ENCODE measurements at places on chromosomes 2 and 18.

GRCh38 chr2:212327171-212327809, 211.3 kb downstream of the ERBB4 start:
- H3K36me3 ChIP-seq, result no peaks in the 10 kb centered on the region
- no peak overlapping the region for H3K4me3 ChIP-seq
- H3K4me1 ChIP-seq, result peaks cover 6% of the 10 kb centered on the region
- no peak overlapping the region for H3K27ac ChIP-seq
- no peak for DNase-seq
- H3K27me3 ChIP-seq, result no peaks in the 10 kb centered on the region

- no peaks in the 10 kb centered on the region for H3K27me3 ChIP-seq
- peaks cover 5% of the 10 kb centered on the region for H3K36me3 ChIP-seq
- peaks cover 29% of the 10 kb centered on the region for H3K4me1 ChIP-seq
- no peak overlapping the region for H3K4me3 ChIP-seq
Measured at GRCh38 chr18:24026457-24026856, 11.9 kb downstream of the TTC39C start.

DNA sequence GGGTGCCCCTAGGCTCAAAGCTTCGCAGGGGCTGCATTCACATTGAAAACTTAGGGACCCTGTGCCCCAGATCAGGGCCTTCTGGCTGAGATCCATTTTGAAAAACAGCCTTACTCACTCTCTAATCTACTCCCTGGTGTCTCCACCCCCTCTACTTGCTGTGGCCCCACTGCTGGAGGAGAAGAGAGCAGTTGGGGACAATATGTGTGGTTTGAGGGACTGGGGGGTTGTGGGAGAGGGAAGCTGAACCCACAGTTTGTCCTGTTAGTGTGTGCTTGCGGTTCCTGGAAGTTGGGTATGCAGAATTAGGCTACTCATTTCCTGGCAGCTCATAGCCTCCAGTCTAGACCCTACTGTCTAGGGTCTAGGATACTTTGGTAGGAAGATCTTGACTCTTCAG, 211.4 kb downstream of the PRKCE start:
- no peak overlapping the region for H3K4me3 ChIP-seq
- H3K4me1 ChIP-seq, result peaks cover 21% of the 10 kb centered on the region
- no peaks in the 10 kb centered on the region for H3K27me3 ChIP-seq
- no peak overlapping the region for H3K27ac ChIP-seq
- no peaks in the 10 kb centered on the region for H3K36me3 ChIP-seq

- peak overlapping the region; percentile 46 for H3K27ac ChIP-seq
- peaks cover 64% of the 10 kb centered on the region for H3K4me1 ChIP-seq
- no peak for DNase-seq
- H3K4me3 ChIP-seq, result no peak overlapping the region
- peaks cover 64% of the 10 kb centered on the region for H3K36me3 ChIP-seq
Measured at GRCh38 chr2:12725233-12726187, 8.8 kb downstream of the TRIB2 start.

- peaks cover 34% of the 10 kb centered on the region for H3K27me3 ChIP-seq
- DNase-seq, result no peak
- H3K4me3 ChIP-seq, result no peak overlapping the region
- no peaks in the 10 kb centered on the region for H3K36me3 ChIP-seq
- no peaks in the 10 kb centered on the region for H3K4me1 ChIP-seq
Measured at GRCh38 chr2:55986700-55987440, 63.3 kb upstream of the EFEMP1 start.

GRCh38 chr2:72040629-72041571, 106.8 kb downstream of the CYP26B1 start:
- DNase-seq, result no peak
- H3K4me3 ChIP-seq, result no peak overlapping the region
- peaks cover 7% of the 10 kb centered on the region for H3K27me3 ChIP-seq
- no peaks in the 10 kb centered on the region for H3K4me1 ChIP-seq
- H3K27ac ChIP-seq, result no peak overlapping the region
- no peaks in the 10 kb centered on the region for H3K36me3 ChIP-seq

DNA sequence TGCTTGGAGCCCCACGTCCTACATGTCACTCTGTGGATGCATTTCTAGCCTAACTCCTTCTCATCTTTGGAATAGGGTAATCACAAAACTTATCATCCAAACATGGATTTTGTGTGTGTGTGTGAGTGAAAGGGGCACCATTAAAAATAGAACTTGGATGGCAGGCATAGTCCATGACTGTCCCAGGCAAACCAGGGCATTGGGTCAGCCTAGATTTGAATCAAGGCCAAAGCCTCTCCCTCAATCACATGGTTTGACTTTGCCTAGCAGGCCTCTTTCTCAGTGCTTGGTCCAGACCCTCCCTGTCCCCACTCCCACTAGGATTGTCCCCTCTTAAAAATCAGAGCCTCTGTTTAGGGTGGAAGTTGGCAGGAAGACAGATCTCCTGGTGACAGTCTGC, 67.4 kb upstream of the BCL2L11 start:
- peaks cover 23% of the 10 kb centered on the region for H3K4me1 ChIP-seq
- no peak overlapping the region for H3K27ac ChIP-seq
- no peak overlapping the region for H3K4me3 ChIP-seq
- DNase-seq, result no peak
- H3K27me3 ChIP-seq, result peaks cover 21% of the 10 kb centered on the region

- no peak for DNase-seq
- H3K27me3 ChIP-seq, result peaks cover 92% of the 10 kb centered on the region
- H3K27ac ChIP-seq, result no peak overlapping the region
- no peaks in the 10 kb centered on the region for H3K36me3 ChIP-seq
Measured at GRCh38 chr2:118849226-118850167, 2.0 kb upstream of the EN1 start.

DNA sequence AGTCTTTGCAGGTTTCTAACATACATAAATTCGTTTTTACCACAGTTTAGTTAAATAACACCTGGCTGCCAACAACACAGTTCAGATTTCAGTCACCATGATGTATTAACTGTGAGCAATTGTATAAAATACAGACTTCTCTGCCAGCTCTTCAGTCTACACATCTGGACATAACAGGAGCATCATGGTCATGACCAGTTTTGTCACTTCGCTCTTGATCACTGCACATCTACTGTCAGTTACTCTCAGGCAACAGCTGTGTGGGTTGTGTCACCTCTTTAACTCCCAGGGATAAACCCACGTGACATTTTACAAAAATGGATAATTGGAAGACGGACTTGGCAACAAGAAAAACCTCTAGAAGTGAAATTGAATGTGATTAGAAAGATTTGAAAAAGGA, 30.3 kb downstream of the CD8A start:
- no peak overlapping the region for H3K27ac ChIP-seq
- H3K4me1 ChIP-seq, result peaks cover 7% of the 10 kb centered on the region
- H3K4me3 ChIP-seq, result no peak overlapping the region
- H3K27me3 ChIP-seq, result no peaks in the 10 kb centered on the region
- no peak for DNase-seq

GRCh38 chr18:77147418-77147852, 14.9 kb upstream of the MBP start:
- DNase-seq, result no peak
- peaks cover 6% of the 10 kb centered on the region for H3K27me3 ChIP-seq
- H3K36me3 ChIP-seq, result no peaks in the 10 kb centered on the region
- H3K4me1 ChIP-seq, result peaks cover 3% of the 10 kb centered on the region

DNA sequence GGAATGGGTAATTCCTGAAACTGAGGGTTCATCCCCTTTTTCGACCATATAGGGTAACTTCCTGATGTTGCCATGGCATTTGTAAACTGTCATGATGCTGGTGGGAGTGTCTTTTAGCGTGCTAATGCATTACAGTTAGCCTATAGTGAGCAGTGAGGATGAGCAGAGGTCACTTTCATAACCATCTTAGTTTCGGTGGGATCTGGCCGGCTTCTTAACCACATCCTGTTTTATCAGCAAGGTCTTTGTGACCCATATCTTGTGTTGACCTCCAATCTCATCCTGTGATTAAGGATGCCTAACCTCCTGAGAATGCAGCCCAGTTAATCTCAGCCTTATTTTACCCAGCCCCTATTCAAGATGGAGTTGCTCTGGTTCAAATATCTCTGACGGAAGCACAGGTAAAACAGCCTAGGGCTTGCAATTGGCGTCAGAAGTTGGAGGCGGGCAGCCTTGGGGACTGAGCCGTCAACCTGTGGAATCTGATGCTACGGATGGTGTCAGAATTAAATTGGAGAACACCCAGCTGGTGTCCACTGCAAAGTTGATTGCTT, 19.5 kb downstream of the RALBP1 start:
- no peaks in the 10 kb centered on the region for H3K27me3 ChIP-seq
- no peak for DNase-seq
- peaks cover 23% of the 10 kb centered on the region for H3K36me3 ChIP-seq
- peak overlapping the region; percentile 79 for H3K27ac ChIP-seq

GRCh38 chr2:191675807-191676721, 1.9 kb upstream of the NABP1 start:
- H3K27me3 ChIP-seq, result no peaks in the 10 kb centered on the region
- H3K4me1 ChIP-seq, result peaks cover 25% of the 10 kb centered on the region

DNA sequence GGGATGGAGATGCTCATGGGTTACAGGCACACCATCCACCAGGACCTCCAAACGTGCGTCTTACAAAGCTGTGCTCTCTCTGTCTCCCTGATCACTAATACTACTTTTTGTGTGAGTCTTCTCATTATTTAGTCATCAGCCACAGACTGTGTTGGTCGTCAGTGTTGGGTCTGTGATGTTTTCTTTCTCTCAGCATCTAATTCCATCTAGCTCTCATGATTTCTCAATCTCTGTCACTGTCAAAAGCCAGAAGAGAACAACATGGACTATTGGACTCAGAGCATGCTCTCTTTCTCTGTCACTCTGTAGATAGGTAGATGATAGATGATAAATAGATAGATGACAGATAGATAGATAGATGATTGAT, 6.0 kb upstream of the ARL4C start:
- H3K4me3 ChIP-seq, result no peak overlapping the region
- peaks cover 3% of the 10 kb centered on the region for H3K27me3 ChIP-seq
- no peak overlapping the region for H3K27ac ChIP-seq
- DNase-seq, result no peak
- peaks cover 10% of the 10 kb centered on the region for H3K4me1 ChIP-seq

GRCh38 chr2:226911932-226912331, 76.1 kb downstream of the RHBDD1 start:
- H3K27ac ChIP-seq, result no peak overlapping the region
- H3K4me3 ChIP-seq, result no peak overlapping the region
- H3K36me3 ChIP-seq, result peaks cover 18% of the 10 kb centered on the region
- no peaks in the 10 kb centered on the region for H3K4me1 ChIP-seq
- no peaks in the 10 kb centered on the region for H3K27me3 ChIP-seq

- H3K27me3 ChIP-seq, result no peaks in the 10 kb centered on the region
- H3K4me1 ChIP-seq, result peaks cover 4% of the 10 kb centered on the region
- H3K36me3 ChIP-seq, result no peaks in the 10 kb centered on the region
Measured at GRCh38 chr2:68487773-68488355, 20.5 kb downstream of the APLF start.

- H3K36me3 ChIP-seq, result no peaks in the 10 kb centered on the region
- DNase-seq, result no peak
Measured at GRCh38 chr2:241201445-241202267, 13.2 kb downstream of the ANO7 start.

- H3K27me3 ChIP-seq, result no peaks in the 10 kb centered on the region
- H3K27ac ChIP-seq, result no peak overlapping the region
- peaks cover 14% of the 10 kb centered on the region for H3K36me3 ChIP-seq
- peaks cover 8% of the 10 kb centered on the region for H3K4me1 ChIP-seq
Measured at GRCh38 chr2:46922606-46923005, 7.0 kb upstream of the MCFD2 start.

DNA sequence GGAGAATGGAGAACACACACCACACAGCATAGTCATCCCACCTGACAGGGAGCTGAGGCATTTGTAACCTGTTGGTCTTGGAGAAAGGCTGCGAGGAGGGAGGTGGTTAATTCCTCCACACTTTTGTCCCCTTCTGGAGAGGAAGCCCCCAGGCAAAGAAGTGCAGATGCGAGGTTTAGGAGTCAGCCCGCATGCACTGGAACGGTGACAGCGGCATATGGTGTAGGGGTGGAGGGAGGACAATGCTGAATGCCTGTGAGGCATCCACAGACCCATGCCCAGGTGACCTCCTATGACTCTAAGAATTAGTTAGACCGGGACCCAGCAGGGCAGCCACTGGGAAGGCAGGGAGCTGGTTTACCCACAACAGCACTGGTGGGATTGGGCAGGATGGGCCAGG, 12.2 kb downstream of the SPATA3 start:
- H3K4me1 ChIP-seq, result peaks cover 14% of the 10 kb centered on the region
- H3K4me3 ChIP-seq, result no peak overlapping the region
- no peak overlapping the region for H3K27ac ChIP-seq
- DNase-seq, result no peak
- H3K36me3 ChIP-seq, result peaks cover 3% of the 10 kb centered on the region
- H3K27me3 ChIP-seq, result peaks cover 6% of the 10 kb centered on the region

- H3K4me3 ChIP-seq, result no peak overlapping the region
- no peak overlapping the region for H3K27ac ChIP-seq
- peaks cover 31% of the 10 kb centered on the region for H3K4me1 ChIP-seq
- no peaks in the 10 kb centered on the region for H3K36me3 ChIP-seq
- no peak for DNase-seq
Measured at GRCh38 chr2:235270956-235271355, 222.9 kb upstream of the AGAP1 start.

- peaks cover 7% of the 10 kb centered on the region for H3K27me3 ChIP-seq
- no peak for DNase-seq
- H3K4me3 ChIP-seq, result no peak overlapping the region
- H3K27ac ChIP-seq, result no peak overlapping the region
- peaks cover 25% of the 10 kb centered on the region for H3K4me1 ChIP-seq
- H3K36me3 ChIP-seq, result no peaks in the 10 kb centered on the region
Measured at GRCh38 chr2:127174640-127175039, 45.5 kb downstream of the CYP27C1 start.

DNA sequence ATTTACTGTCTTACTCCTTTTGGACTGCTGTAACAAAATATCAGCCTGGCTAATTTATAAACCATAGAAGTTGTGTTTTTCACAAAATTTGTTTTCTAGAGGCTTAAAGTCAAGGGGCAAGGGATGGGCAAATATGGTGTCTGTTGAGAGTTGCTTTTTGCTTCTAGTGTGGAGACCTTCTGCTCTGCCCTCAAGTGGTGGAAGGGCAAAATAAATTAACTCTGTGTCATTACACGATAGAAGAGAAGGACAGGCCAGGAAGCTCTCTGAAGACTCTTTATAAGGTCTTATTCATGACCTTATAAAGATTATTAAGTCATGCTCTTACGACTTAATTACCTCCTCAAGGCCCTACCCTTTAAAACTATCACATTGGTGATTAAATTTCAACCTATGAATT, 181.2 kb upstream of the LRATD1 start:
- H3K27me3 ChIP-seq, result no peaks in the 10 kb centered on the region
- H3K27ac ChIP-seq, result no peak overlapping the region
- no peak overlapping the region for H3K4me3 ChIP-seq
- no peaks in the 10 kb centered on the region for H3K4me1 ChIP-seq
- H3K36me3 ChIP-seq, result no peaks in the 10 kb centered on the region
- no peak for DNase-seq

DNA sequence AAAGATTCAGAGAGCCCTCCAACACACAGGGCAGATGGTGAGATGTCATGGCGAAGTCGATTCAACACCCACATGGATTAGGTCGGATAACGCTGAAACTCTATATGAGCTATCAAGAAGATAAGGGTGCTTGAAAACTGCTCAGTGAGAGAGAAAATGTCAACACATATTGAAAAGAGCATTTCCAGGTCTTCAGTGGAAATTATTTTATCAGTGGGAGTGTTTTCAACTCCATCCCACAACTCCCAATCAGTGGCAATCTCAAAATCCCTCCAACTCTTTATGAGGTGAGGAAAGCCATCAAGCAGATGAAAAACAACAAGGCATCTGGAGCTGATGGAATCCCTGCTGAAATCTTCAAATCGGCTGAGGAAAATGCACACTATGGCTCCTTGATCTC, 104.5 kb upstream of the KLHL14 start:
- H3K27ac ChIP-seq, result no peak overlapping the region
- H3K4me1 ChIP-seq, result peaks cover 3% of the 10 kb centered on the region
- no peaks in the 10 kb centered on the region for H3K36me3 ChIP-seq
- DNase-seq, result no peak
- no peak overlapping the region for H3K4me3 ChIP-seq

Measured in type B pancreatic cell (in vitro differentiated cells).